Activated CD4-positive, alpha-beta memory T cell treated with anti-CD3 and anti-CD28 coated beads for 36 hours (primary cell): ENCODE measurements at places on chromosomes 16 and 17. TPM values are rescaled to one million over a fixed set of nuclear protein-coding genes. Genes with fewer than 3 reads are reported as not detected.

Gene BAHCC1
- not detected for total RNA-seq

Gene MGAT5B
- not detected for total RNA-seq

Gene RNF43
- total RNA-seq = 0.93 TPM

Gene MRPL58
- total RNA-seq = 57.7 TPM

Gene C16orf96
- total RNA-seq = 0.07 TPM

Gene ITGB4
- 0.67 TPM for total RNA-seq

Gene TBC1D3C
- not detected for total RNA-seq

Gene CD300E
- total RNA-seq = not detected

Gene MYH3
- total RNA-seq = 1.6 TPM
